Fibroblast of skin of left biceps (primary cell): ENCODE measurements at places on chromosomes 1 and 21.

GRCh38 chr1:203408486-203409481 is 57.9 kb upstream of the FMOD start:
- DNase-seq, result peak; percentile 51

GRCh38 chr1:40948741-40949443 is 30.6 kb upstream of the CTPS1 start:
- DNase-seq, result peak; percentile 33

DNA sequence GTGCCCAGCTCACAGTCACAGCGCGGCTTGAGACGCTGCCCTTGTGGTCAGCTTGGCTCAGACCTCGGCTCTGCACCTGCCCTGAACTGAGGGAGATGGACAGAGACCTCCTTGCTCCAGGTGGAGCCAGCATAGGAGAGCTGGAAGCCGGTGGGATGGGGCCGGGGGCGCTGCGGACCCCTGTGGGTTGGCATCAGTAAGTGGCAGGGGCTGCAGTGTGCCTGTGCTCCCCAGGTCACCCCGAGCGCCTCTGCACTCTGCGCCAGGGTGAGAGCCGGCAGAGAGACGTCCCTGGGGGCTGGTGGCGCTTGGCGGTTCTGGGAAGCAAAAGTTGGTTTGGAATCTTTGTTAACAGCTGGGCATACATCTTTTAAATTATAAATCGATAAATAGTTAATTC is 105.6 kb upstream of the TTC34 start:
- no peak for DNase-seq

DNA sequence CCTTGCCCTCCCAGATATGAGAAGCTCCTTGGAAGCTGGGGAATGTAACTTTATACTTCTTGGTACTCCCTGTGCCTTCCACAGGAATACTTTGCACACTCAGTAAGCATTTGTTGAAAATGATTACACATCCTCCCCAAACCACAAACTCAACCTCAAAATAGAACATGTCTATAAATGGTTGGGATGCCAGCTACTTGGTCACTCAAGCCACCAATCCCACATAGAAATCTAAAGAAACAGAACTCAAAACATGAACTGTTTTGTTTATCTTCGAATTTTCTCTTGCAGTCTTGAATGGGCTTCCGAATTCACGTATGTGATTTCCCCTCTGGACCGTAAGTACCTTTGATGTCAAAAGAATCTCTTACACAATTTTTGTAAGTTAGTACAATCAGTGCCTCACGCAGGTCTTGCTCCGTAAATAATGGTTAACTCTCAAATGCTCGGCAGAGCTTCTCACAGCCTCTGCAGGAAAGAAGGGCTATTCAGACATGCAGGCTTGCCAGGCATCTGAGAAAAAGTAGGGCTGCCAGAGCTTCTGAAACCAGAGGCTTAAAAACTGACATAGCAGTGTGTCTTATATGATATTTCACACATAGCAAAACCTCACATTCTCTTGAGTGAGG is 26.9 kb downstream of the SORT1 start:
- peak; percentile 83 for DNase-seq

DNA sequence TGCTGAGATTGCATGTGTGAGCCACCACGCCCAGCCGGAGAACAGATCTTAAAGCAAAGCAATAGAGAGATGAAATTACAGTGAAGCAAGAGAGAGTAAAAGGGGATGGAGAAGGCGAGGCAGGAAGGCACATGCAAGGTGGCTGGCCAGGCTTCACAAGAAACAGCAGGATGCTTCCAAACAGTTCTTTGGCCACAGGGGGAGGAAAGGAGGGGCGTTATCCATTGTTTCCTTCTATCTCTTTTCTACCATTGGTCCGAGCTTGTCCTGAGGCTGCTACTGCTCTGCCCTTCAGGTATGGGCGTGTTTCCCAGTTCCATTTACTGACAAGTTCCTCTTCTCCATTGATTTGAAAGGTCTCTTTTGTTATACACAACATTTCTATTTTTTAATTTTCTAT is 33.7 kb upstream of the PARP1 start:
- DNase-seq, result no peak

GRCh38 chr1:228178737-228179684 is 13.4 kb downstream of the IBA57 start:
- no peak for DNase-seq

DNA sequence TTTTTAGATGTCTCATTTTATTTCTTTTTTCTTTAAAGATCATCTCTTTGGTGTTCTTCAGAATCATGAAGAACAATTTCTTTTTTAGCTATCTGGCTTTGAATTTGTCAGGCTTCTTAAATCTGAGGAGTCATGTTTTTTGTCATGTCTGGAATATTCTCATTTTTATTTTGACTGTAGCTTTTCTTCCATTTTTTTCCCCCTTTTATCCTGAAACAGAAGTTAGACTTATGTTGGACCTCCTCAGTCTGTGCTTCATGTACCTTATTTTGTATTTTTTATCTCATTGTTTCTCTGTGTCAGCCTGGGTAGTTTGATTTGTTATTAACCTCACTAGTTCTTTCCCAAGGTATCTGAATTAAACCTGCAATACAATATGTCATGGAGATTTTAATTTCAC is 319.2 kb upstream of the ADGRL4 start:
- no peak for DNase-seq

- DNase-seq, result no peak
Measured at GRCh38 chr1:111227434-111227833, at the start of gene CHI3L2. CHI3L2 (plus strand) TSS chr1:111227713; CDS start chr1:111227730, 17 bp downstream.

GRCh38 chr1:206709322-206709721 is 24.6 kb downstream of the MAPKAPK2 start:
- DNase-seq, result no peak

- no peak for DNase-seq
Measured at GRCh38 chr21:37737507-37737906, 178.8 kb downstream of the KCNJ6 start.

DNA sequence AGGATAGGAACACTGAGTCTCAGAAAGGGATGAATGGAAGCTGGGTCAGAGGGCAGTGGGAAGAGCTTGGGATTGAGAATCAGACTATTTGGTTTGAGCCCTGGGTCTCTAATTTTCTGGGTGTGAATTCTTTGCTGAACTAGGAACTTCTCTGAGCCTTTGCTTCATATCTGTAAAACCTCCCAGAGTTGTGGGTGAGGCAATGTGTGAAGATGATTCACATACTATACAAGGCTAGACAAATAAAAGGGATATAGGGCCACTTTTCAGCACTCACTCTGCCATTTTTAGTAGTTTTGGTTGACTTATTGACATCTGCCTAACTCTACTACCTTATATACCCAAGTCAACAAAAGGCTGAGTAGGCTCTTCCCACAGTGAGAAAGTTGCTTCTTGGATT is 77.7 kb upstream of the JUN start:
- DNase-seq, result no peak

DNA sequence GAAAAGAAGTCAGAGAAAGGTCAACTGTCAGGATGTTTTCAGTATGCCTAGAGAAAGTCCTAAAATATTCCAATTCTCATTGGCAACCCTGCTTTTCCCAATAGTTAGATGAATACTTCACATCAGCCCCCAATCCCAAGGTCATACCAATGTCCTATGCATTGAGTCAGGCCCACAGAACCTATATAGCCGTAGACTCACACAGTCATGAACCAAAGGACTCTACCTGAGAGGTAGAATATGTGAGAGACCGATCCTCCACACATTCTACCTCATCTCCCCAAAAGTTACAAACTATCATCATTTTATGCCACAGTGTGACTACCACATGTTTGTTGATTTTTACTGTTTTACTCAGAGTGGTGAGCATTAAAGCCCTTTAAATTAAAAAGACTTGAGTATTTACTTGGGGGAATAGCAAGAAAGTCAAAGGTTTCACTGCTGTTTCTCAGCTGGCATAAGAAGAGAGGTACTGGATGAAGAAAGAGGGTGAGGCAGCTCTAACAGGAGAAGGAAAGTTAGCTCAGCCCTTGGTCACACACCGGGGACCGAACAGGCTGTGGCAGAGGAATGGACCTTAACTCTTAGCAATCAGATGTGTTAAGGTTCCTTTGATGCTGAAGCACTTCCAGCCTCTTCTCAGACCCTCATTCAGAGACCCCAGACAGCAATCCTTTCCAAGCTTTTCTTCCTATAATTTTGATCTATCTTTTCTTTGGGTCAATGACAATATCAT is 937 bp downstream of the CD48 start:
- DNase-seq, result no peak

DNA sequence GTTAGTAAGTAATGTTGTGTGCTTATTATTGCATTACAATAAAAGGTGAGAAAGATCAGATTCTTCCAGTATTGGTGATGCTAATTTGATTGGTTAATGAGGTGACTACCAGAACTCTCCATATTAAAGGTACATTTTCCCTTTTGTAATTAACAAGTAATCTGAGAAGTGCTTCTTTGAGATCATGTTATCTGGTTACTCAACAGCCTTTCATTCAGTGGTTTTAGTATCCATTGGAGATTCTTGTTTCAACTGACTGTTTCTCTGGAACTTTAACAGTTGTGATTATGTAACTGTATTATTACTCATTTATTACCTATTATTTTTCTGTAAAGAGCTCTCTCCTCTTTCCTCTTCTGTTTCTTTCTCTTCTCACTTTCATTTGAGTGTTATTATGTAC is 86.7 kb downstream of the PEX14 start:
- no peak for DNase-seq

- no peak for DNase-seq
Measured at GRCh38 chr1:191320062-191320461, 838.2 kb upstream of the RGS18 start.

GRCh38 chr1:196160066-196160795 is 448.0 kb downstream of the KCNT2 start:
- DNase-seq, result no peak

DNA sequence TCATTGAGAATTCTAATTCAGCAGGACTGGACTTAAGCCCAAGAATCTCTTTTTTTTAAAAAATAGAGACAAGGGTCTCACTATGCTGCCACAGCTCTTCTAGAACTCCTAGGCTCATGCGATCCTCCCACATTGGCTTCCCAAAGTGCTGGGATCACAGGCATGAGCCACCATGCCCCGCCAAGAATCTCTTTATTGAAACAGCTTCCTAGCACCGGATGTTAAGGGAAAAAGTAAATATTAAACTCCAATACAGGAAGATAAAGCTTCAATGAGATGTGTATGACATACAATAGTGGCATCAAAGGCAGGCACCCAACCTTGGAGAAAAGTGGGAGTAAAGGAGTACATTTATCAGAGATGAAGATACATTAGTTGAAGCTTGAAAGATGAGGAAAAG is 25.5 kb downstream of the PUM1 start:
- DNase-seq, result no peak

- DNase-seq, result no peak
Measured at GRCh38 chr1:35931446-35932157, 697 bp downstream of the AGO3 start.

GRCh38 chr1:92095874-92096273 is 15.7 kb downstream of the BTBD8 start:
- DNase-seq, result no peak

DNA sequence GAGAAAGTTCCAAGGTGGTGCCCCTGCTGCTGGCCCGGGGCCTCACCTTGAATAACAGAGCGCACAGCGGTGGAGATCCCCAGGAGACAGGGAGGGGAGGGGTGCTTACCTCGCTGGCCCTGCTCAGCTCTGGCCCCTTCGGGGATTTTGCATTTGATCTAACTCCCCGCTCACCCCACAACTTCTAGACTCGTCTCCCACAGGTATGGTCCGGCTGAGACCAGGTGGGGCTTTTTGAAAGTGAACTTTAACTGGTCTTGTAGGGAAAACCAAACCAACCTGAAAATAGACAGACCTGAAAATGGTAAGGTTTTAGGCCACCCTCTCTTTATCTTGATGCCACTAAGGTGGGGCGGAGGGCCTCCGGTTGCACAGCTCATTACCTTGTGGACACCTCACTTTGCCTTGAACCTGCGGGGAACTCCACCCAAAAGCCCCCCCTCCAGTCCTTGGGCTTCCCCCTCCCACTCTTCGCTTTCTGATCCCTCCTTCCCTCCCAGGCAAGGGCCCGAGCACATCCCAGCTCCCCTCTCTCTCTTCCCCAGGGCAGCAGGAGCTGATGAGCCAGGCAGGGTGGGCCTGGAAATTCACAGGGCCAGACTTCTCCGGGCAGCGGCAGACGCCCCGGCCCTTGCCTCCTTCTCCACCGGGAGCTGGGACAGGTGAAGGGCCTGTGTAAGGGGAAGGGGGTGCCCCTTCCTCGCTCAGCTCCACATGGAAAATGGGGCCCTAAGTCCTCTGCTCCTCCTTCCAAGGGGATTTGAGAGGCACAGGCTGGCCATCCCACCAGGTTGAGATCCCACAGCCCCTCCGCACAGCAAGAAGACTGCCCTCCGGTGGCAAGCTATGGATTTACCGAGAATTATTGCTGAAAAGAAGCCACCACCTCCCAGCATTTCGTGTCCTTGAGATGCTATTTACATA is 16.1 kb downstream of the TNFRSF8 start:
- DNase-seq, result peak; percentile 13

DNA sequence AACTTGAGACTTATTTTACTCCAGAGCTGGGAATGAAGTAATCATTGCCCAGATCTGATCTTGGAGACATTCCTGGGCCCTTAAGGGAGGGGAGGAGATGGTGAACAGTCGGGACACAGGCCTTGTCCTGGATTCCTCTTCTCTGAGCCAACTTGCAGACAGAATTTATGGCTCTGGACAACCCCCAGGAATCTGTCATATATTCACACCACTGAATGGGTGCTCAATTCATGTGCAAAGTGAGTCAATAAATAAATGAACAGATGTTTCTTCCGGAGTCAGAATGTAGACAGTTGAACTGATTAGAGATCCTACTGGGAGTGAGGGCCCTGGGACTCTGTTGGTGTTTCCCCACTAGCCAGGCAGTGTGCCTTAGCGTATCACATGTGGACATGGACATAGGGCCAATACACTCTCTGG is 2.6 kb downstream of the TUFT1 start:
- DNase-seq, result peak; percentile 93

DNA sequence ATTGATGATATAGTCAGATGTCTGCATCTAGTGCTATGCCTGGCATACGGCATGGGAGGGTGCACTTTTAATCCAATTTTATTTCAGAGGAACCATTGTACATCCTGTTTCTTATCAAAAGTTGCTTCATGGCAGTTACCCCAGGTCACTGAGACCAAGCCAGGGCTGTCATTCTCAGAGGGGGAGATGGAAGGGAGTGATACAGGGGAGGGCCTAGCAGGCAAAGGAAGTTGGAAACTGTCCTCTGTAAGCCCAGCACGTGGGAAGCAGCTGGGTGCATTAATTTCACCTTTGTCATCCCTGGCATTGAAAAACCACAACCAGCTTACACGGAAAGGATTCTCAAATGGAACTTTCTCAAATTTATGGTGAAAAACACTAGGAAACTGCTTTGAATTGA is 458.7 kb upstream of the ADAMTS5 start:
- DNase-seq, result no peak
